Stimulated activated CD4-positive, alpha-beta T cell treated with anti-CD3 and anti-CD28 coated beads, Interleukin-1b, Interleukin-23, amount 100 ng/mL, for 4 hours (primary cell): ENCODE measurements at places on chromosomes 6 and 20.

- no peak for DNase-seq
Measured at GRCh38 chr6:32763421-32763820, at the start of gene HLA-DQB2. Gene HLA-DQB2, minus strand, starts transcription at chr6:32763532. Its CDS starts 62 bp downstream, at chr6:32763470.

GRCh38 chr6:7341989-7342742 is 29.2 kb upstream of the SSR1 start:
- DNase-seq, result no peak

DNA sequence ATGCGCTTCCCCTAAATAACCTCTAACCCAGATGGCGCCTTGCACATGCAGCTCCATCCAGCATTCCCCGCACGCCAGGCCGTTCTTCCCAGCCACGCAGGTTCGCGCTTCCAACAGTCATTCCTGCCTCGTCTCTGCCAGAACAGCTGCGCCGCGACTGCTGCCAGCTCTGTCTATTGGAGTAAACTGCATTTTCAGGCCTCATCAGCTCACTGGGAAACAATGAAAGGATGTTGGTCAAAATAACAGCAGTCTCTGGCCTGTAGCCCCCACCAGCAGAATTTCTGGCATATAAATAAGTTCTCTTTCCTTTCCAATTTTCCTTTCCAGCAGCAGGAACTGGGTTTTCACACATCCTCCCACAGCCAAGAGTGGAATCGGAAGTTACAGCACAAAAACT is 14.6 kb downstream of the NRSN1 start:
- DNase-seq, result no peak

GRCh38 chr6:79646006-79646405 is 14.9 kb downstream of the SH3BGRL2 start:
- no peak for DNase-seq

DNA sequence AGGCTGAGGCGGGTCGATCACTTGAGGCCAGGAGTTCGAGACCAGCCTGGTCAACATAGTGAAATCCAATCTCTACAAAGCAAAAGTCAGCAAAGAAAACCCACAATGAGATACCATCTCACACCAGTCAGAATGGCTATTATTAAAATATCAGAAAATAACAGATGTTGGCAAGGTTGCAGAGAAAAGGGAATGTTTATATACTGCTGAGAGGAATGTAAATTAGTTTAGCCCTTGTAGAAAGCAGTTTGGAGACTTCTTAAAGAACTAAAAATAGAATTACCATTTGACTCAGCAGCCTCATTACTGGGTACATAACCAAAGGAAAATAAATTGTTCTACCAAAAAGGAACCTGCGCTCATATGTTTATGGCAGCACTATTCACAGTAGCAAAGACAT is 16.7 kb upstream of the GCM1 start:
- DNase-seq, result no peak

GRCh38 chr6:35413911-35414310 is 38.2 kb upstream of the FANCE start:
- no peak for DNase-seq

- DNase-seq, result no peak
Measured at GRCh38 chr6:166758136-166758704, 131.2 kb upstream of the RPS6KA2 start.

GRCh38 chr6:34858681-34859080 is 29.2 kb downstream of the TAF11 start:
- DNase-seq, result no peak

DNA sequence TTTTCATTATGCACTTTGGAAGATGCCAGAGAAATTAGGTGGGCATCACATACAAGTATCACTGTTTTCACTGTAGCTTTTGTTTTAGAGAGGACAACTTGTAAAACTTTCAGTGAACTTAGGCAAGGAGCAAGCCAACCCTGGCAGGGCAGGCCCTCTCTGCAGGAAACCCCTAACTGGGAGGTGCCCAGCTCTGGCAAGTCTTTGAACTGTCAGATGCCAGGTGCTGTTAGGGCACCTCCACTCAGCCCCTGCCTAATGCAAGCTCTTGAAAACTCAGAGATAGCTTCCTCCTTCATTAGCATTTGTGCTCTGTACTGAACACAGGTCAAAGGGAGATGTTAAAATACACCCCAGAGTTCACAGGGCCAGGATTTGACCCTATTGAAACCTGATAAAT is 774.2 kb upstream of the FLRT3 start:
- no peak for DNase-seq

DNA sequence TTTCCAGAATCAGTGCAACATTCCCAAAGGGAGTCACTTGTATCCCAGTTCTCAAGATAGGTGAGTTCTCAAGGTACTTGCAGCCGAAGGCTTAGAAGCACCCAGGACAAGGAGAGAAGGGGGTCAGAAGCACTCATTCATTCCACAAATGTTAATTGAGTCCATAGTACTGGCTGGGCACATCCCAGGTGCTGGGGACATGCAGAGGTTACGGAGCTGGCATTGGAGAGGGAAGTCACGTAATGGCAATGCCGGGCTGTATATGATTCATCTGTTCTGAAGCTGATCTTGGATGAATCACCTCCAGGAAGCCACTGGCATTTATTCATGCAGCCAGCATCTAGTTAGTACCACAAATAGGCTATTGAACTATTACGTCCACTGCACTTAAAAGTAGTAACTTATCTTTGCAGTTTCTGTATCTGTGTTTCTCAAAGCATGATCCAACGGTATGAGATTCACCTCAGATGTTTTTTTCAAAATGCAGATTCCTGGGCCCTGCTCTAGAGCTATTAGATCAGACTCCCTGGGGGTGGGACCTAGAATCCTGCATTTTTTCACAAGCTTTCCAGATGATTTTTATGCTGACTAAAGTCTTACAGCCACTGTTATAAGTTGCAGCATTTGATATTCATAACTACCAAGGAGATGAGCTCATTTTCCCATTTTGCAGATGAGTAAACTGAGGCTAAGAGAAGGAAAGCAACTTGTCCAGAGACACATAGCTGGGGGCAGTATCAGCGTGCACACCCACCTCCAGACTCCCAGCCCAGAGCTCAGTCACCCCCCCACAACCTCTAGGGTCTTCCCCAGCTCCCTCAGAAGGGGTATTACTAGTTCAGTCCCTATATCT is 44.1 kb upstream of the ID1 start:
- DNase-seq, result no peak

DNA sequence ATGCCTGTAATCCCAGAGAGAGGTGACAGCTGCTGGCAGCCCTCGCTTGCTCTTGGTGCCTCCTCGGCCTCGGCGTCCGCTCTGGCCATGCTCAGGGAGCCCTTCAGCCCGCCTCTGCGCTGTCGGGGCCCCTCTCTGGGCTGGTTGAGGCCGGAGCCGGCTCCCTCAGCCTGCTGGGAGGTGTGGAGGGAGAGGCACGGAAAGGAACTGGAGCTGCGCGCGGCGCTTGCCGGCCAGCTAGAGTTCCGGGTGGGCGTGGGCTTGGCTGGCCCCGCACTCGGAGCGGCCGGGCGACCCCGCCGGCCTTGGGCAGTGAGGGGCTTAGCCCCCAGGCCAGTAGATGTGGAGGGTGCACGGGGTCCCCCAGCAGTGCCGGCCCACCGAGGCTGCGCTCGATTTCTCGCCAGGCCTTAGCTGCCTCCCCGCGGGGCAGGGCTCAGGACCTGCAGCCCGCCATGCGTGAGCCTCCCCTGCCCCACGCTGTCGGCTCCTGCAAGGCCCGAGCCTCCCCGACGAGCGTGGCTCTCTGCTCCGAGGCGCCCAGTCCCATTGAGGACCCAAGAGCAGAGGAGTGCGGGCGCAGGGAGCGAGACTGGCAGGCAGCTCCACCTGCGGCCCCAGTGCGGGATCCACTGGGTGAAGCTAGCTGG is 34.6 kb downstream of the C6orf52 start:
- DNase-seq, result no peak

GRCh38 chr20:10478205-10478604 is 43.1 kb downstream of the SLX4IP start:
- no peak for DNase-seq

- DNase-seq, result no peak
Measured at GRCh38 chr6:84204011-84204410, 23.4 kb downstream of the CEP162 start.

DNA sequence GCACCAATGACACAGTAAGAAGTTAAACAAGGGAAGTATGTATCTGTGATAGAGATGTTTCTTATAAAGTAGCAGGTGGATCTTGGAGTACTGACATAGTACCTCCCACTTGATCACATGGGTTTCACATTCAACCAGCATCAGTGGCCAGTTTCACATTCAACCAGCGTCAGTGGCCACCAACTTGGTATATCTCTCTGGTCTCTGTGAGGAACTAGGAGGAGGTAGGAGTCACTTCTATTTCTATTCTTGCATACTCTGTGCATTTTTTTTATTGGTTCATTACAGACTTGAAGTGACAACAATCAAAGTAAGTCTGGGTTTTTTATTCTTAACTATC is 200.3 kb upstream of the SIM1 start:
- DNase-seq, result no peak

- no peak for DNase-seq
Measured at GRCh38 chr6:107561306-107561705, 71.4 kb downstream of the SOBP start.

GRCh38 chr6:36094753-36095496 is 35.4 kb upstream of the MAPK13 start:
- DNase-seq, result peak; percentile 82

- no peak for DNase-seq
Measured at GRCh38 chr6:91633374-91634111, 1046.7 kb upstream of the MAP3K7 start.

- DNase-seq, result peak; percentile 92
Measured at GRCh38 chr6:30678964-30679726, 6.3 kb upstream of the DHX16 start.

- no peak for DNase-seq
Measured at GRCh38 chr20:53829255-53829723, 235.7 kb upstream of the ZNF217 start.

DNA sequence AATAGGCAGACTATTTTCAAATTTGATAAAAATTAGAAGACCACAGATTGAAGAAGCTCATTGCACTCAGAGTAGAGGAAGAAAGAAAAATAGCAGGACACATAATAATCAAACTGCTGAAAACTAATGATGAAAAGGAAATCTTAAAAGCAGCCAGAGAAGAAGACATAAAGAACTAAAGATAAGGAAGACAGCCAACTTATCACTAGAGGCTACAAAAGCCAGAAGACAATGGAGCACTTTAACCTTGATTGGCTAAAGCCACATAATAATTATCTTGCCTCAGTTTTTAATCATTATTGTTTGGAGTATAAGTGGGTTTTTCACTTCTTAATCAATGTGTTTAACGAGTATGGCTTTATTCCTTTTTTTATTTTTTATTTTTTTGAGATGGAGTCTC is 397.6 kb downstream of the RNF144B start:
- DNase-seq, result no peak

DNA sequence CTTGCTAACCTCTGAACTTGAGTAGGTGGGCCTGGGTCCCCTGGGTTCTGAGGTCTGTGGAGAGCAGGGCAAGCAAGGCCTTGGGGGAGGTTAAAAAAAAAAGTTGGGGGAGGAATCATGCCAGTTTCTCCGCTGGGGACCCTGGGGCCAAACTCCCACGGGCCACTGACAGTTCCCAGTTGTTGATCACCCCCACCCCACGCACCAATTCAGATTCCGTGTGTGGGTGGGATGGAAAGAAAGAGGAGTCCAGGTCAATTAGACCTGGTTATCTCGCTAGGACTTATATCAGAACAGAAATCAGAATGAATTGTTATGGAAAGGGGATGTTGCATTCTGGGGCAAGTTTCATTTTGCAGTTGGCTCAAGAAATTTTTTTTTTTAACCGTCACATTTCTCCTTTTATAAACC is 46.7 kb upstream of the SUPT3H start:
- no peak for DNase-seq

DNA sequence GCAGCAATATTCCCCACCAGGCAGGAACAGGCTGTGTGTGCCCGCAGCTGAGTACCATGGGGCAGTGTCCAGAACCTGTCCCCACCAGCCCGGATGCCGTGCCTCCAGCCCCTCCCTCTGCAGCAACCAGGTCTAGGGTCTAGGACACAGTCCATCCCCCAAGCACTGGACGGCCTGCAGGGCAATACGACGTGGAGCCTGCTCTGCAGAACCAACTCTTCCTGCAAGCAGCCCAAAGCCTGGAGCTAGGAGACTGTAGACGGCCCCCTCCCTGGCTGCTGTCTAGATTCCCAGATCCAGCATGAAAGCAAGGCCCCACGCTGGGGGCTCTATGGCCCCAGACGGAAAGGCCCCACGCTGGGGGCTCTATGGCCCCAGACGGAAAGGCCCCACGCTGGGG is 128.2 kb upstream of the AFDN start:
- no peak for DNase-seq

DNA sequence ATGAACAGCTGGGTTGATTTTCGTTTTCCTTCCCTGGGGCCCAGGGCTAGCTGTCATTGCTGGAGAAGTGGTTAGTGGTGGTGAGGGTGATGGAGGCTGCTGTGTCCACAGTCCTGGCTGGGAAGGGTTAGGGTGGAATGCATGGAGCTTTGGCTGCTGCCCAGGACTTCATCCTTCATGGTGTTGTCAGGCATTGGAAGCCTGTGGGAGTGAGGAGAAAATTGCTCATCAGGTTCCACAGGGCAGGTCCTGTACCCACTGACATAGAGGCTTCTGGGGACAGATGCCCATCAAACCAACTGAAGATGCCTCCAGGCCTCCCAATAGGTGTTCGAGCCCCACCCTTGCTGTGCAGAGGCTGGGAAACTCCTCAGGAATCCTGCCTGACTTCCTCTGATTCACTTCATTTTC is 262.4 kb upstream of the SUPT3H start:
- DNase-seq, result no peak
